ENCODE measurements at places on chromosomes 6 and 20.

DNA sequence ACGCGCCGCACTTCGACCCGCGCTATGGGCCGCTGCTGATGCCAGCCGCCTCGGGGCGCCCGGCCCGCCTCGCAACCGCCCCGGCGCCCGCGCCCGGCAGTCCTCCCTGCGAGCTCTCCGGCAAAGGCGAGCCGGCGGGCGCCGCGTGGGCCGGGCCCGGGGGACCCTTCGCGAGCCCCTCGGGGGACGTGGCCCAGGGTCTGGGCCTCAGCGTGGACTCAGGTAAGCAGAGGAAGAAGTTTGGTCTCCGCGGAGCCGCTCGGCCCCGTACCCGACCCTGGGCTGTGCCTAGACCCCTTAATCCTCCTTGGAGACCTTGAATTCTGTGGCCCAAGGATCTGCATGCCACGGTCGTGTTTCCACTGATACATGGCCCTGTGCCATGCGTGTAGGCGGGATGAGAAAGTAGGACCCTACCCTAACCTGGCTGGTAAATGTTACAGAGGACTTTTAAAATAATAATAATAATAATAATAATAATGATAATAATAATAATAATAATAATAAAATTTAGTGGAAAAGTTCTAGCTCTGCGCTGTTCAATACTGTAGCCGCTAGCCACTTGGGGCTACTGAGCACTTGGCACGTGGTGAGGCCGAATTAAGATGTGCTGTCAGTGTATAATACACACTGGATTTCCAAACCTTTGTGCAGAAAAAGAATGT, 5.6 kb downstream of the VGLL2 start:
- no peak for DNase-seq

DNA sequence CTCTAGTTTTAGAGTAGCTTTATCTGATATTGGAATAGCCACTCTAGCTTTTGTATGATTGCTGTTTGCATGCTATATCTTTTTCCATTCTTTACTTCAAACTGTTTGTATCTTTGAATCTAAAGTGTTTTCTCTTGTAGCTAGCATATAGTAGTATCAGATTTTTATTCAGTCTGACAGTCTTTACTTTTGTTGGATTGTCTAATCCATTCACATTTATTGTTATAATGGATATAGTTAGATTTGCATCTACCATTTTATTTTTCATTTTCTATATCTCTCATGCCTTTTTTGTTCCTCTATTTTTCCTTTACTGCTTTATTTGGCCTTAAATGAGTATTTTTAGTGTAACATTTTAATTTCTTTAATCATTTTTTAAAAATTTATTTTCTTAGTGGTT, 52.1 kb downstream of the PHACTR3 start:
- no peak for DNase-seq

DNA sequence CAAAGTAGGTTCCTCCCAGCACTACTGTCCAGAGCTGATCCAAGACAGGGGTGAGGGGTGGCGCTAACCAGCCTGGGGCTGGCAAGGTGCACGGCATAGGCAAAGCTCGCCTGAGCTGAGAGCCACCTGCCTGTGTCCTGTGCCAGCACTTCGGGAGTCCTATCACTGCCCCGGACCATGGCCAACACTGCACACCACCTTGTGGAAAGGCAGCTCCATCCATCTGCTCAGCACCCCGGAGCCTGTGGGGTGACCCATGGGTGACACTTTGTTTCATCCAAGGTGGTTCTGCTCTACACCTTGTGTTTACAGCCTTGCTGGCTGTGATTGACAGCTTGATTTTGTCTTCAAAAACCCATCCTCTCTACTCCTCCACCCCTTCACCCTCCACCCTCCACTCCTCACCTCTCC, 32.9 kb upstream of the GATA5 start:
- no peak for DNase-seq

GRCh38 chr6:40794586-40794985, 207.4 kb upstream of the LRFN2 start:
- no peak for DNase-seq

- no peak for DNase-seq
Observed at GRCh38 chr6:102907181-102907580, 1513.7 kb downstream of the GRIK2 start.

DNA sequence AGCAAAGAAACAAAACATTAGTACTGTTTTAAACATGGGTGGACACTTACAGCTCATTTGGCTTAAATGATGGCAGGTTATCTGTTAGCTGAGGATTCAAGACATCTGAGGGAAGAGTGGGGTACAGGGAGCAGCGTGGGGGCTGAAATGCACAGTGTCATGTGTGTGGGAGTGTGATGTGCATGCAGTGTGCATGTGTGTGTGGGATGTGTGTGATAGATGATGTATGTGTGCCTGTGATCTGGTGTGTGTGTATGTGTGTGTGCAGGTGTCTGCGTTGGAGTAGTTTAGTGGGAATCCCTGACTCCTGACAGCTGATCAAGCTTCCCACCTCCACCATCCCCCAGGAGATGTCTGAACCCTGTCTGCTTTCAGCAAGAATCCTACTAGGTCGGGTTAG, 25.4 kb upstream of the GGTLC1 start:
- no peak for DNase-seq

- DNase-seq, result no peak
Observed at GRCh38 chr20:20195021-20195705, 142.8 kb downstream of the CFAP61 start.

GRCh38 chr6:27280064-27280539, 32.0 kb downstream of the POM121L2 start:
- no peak for DNase-seq

Measured in activated T-helper 9 cell treated with anti-CD3 and anti-CD28 coated beads, Interleukin-2, amount 50 U/mL, for 16 hours (primary cell).